ENCODE measurements at places on chromosomes 2 and 18.

DNA sequence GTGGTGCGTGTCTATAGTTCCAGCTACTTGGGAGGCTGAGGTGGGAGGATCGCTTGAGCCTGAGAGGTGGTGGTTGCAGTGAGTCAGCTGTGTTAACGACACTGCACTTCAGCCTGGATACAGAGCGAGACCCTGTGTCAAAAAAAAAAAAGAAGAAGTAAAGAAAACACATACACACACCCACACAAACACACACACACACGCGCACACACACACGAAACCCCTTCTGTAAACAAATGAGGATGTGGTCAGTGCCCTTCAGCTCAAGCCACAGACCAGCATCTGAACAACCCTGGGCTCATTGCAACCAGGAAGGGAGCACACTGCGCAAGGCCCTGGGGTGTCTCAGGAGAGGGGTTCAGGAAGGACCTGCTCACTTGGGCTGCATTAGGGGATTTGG, 47.9 kb upstream of the KCNF1 start:
- peak; percentile 25 for DNase-seq

- no peak for DNase-seq
Measured at GRCh38 chr2:156706576-156706975, 270.4 kb downstream of the GPD2 start.

GRCh38 chr2:143475041-143475776, 346.0 kb downstream of the ARHGAP15 start:
- DNase-seq: no peak

GRCh38 chr2:211437396-211437795, 881.0 kb downstream of the CPS1 start:
- DNase-seq: no peak

GRCh38 chr2:217288472-217289063, 428.7 kb upstream of the TNP1 start:
- DNase-seq: no peak

DNA sequence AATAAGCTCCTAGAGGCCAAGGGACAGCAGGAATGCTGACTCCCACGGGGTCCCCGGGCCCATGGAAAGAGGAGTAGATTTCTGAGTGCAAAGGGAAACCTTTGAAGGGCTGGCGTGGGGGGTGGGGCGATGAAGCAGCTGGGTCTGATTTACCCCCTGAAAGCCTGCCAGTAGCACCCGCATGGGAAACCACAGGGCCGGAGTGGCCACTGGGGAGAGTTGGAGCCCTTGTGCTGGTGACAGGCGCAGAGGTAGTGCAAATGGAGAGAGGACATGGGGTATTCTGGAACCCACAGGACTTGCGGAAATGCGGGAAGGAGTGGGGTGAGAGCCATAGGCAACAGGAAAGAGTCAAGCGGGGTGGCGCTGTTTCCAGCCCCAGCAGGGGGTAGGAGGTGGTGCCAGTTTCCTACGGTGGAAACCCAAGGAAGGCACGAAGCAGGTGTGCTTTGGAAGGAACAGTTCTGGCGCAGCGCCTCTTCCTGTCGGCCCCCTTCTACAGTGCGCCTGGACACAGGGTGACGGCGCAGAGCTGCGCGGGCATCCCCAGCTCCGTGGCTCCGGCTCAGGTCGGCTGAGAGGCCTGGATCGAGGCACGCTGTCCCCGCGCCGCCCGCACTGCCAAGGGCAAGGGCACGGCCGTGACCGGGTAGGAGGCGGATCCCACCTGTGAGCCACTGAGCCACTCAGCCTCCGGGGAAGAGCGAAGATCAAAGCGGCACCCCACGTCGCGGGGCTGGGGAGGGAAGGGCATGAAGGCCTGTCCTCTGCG, 149.0 kb upstream of the GLI2 start:
- DNase-seq: no peak

DNA sequence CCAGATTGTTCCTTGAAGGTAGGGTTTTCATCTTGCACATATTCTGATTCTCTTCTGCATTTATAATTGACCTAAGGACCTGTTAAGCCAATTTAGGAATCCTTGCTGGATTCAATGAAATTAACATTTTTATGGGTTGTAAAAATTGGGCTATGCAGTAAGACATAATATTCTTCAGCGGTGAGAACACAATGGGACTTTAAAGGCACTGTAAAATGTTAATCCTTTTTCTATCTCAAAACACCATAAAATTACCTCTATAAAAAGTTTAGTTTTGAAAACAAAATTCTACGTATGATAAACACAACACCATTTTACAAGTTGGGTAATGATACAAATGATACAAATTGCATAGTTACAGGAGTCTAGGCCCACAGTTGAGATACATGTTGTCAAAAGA, 169.2 kb upstream of the DTNA start:
- DNase-seq: no peak

DNA sequence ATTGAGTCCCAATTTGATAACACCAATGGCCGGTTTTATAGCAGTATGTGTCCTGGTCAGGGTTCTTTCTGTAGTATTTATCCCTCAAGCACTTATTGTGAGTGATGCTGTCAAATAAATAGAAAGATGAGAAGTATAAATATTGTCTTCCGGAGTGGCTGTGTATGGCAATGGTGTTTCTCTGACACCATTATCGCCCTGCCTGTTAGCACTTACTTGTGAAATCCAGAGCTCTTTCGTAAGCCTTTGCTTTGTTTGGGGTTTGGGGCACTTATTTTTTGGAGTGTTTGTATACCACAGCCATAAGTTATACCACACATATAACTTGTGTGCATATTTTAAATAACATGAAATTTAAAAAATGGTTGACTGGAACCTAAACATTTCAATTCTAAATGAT, 29.3 kb downstream of the CD8B2 start:
- peak; percentile 15 for DNase-seq

GRCh38 chr18:52999633-53000032, 659.6 kb downstream of the DCC start:
- DNase-seq: no peak

- DNase-seq: no peak
Measured at GRCh38 chr2:27724191-27724590, 47.3 kb upstream of the MRPL33 start.

DNA sequence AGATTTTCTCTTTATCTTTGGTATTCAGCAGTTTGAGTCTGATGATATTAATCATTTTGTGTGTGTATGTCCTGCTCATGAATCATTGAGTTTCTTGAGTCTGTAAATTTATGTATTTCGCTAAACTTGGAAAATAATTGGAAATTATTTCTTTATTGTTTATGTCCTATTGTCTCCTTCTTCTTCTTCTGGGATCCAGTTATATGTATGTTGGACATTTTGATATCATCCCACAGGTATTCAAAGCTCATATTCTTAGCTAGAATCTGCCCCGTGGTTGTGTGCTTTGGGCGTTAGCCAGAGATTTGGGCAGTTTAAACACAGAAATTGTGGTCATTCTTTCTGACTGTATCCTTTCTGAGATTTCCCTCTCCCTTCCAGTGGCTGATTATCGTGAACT, 243.0 kb upstream of the SPRED2 start:
- DNase-seq: no peak

DNA sequence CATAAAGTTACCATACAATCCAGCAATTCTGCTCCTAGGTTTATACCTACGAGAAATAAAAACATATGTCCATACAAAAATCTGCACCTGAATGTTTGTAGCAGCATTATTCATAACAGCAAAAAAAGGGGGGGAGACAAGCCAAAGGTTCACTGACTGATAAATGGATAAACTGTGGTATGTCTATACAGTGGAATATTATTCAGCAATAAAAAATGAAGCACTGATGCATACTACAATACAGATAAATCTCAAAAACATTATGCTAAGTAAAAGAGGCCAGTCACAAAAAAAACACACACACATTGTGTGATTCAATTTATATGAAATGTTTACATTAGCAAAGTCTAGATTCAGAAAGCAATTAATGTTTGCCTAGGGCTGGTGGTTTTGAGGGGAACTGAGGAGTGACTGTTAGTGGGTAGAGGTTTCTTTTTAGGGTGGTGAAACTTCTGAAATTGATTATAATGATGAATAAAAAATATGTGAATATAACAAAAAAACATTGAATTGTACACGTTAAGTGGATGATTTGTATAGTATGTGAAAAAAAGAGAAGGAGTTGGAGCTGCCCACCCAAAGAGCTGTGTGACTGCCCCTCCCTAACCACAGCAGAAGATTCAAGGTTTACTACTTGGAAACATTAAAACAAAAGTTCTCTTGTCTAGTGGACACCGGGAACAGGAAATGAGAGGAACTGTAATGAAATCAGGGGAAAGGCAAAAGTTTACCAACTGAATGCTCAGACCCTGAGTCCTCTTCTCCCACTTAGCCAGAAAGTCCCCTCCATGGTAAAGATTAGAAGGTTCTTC, 13.4 kb downstream of the COLEC12 start:
- DNase-seq: no peak

DNA sequence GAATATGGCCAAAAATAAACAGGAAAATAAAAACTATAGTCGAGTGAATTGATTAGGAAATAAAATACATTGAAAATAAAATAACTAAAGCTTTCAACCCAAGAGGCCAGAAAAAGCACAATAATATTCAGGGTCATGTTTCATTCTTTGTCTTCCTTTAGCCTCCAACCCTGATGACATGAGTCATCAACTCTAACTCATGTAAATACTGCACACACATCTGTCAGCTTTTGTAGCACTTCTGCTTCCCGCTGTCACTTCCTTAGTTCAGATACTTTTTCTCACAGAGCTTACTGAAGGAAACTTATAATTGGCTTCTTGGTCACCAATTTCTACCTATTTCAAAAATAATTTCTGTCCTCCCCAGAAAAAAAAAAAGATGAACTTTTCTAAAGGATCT, 112.8 kb downstream of the UPP2 start:
- DNase-seq: no peak
